ENCODE measurements at places on chromosomes 3 and 15.
A peak's percentile ranks its signal among the peaks of the same experiment; 100 is the strongest.

- no peak for DNase-seq
These were observed 39.2 kb upstream of the HERC1 start for GRCh38 chr15:63872759-63873510.

- DNase-seq: peak; percentile 24
These were observed 153.5 kb downstream of the SV2B start for GRCh38 chr15:91253605-91254004.

- DNase-seq: no peak
These were observed 260.8 kb downstream of the UACA start for GRCh38 chr15:70502529-70502928.

DNA sequence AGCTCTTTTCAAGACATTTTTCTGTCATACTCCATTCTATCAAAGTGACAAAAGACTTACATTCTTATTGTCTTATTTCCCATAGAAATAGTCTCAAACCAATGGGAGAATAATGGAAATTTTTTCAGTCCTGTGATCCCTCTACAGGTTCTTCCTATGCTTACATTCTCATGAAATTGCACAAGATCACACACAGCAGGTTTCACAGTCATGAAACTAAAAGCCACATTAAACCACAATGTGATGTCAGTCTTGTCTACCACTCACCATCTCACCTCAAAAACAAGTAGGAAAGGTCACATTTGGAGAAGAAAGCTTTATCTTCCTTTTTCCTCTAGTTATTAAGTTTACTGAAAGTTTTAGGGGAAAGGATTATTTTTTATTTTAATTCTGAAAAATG, 161.0 kb upstream of the RORA start:
- DNase-seq: no peak

DNA sequence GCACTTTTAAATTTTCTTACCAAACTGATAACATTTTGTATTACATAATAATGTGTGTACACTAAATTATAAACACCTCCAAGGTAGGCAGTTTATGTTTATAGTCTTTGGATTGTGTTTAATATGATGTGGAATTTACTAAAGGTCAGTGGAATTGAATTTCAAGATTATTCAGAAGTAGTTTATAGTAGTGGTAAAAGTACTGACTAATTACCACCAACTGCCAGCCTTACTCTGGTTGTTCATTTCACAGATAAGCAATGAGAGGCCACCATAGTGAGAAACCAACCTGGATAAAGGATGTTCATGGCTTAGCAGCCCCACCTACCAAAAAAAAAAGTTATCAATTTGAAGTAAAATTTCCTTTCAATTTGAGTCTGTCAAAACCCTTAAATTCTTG, 54.0 kb upstream of the EIF5A2 start:
- DNase-seq: no peak

DNA sequence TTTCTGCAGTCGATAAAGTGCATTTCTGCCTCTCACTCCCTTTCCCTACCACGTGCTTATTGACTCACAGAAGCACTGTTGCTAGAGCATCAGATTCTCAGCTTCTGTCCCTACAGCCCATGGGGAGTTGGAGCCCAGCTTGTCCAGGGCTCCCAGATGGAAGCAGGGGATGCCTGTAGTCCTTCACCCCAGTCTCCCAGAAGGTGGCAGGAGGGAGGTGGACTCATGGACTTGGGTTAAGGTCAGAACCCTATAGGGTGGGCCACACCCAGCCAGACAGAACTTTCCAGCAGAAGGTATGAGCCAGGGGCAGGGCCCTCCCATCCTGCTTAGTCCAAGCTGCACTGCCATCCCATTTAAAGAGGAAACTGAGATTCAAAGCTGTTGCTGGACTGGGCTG, 33.1 kb upstream of the SEMA3F start:
- DNase-seq: no peak

GRCh38 chr3:98048586-98048985, 13.5 kb upstream of the GABRR3 start:
- no peak for DNase-seq

GRCh38 chr15:78170848-78171773, 21.9 kb downstream of the IDH3A start:
- DNase-seq: no peak

- DNase-seq: no peak
These were observed 10.0 kb upstream of the MBNL1 start for GRCh38 chr3:152258448-152259393.

- DNase-seq: no peak
These were observed 2.5 kb downstream of the NBEAL2 start for GRCh38 chr3:46981932-46982471.

DNA sequence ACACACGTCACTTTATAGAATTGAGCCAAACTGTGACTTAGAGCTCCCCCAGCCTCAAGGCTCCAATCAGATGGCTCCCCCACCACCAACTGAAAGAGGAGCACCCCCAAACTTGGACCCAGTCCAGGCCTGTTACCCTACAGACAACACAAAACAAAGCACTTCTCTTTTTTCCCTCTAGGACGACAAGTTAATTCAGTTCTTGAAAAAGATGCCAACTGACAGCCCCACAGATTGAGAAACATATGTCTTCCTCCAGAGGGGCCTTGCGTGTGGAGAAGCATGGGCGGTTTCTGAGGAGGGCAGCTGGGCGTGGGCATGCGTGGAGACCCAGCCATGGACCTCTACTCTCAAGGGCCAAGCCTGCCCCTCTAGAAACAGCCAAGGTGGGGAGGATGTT, 229.5 kb downstream of the SHQ1 start:
- peak; percentile 26 for DNase-seq

- DNase-seq: peak; percentile 26
These were observed 91.0 kb upstream of the CBLB start for GRCh38 chr3:105959851-105960250.

DNA sequence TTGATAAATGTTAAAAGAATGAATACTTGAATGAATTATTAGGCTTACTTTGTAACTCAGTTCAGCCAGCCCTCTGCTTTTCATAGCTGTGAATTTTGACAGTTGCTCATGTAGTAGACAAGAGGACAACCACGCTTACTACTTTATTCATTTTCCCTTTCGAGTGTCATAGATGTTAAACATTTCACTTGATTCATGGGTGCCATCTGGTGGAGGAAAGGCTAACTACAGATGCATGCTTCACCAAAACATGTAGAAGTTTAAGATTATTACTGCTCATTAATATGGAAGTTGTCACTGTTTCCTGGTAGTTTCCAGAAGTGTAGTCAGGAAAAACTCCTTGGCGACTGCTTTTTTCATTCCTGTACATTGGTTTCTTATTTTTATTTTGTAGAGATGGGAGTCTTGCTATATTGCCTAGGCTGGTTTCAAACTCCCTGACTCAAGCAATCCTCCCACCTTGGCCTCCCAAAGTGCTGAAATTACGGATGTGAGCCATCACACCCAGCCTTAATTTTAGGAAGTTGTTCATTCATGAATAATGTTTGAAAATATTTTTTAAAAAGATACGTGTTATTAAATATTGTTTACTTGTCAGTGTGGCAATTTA, 163.2 kb downstream of the B3GALNT1 start:
- DNase-seq: peak; percentile 80

GRCh38 chr15:100880139-100880896, 687 bp downstream of the ALDH1A3 start:
- no peak for DNase-seq

DNA sequence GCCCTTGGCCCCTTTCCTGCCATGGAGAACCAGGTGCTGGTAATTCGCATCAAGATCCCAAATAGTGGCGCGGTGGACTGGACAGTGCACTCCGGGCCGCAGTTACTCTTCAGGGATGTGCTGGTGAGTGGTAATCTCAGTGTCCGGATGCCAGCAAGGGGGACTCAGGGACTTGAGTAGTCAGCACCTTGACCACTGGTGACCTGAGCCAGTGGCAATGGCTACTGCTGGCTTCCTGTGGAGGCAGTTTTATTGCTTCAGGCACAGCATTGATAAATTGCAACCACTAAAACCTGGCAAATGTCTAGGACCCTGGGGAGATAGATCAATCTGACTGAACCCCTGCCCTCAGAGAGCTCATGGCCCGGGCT, 830 bp downstream of the MAP2K5 start:
- DNase-seq: no peak

DNA sequence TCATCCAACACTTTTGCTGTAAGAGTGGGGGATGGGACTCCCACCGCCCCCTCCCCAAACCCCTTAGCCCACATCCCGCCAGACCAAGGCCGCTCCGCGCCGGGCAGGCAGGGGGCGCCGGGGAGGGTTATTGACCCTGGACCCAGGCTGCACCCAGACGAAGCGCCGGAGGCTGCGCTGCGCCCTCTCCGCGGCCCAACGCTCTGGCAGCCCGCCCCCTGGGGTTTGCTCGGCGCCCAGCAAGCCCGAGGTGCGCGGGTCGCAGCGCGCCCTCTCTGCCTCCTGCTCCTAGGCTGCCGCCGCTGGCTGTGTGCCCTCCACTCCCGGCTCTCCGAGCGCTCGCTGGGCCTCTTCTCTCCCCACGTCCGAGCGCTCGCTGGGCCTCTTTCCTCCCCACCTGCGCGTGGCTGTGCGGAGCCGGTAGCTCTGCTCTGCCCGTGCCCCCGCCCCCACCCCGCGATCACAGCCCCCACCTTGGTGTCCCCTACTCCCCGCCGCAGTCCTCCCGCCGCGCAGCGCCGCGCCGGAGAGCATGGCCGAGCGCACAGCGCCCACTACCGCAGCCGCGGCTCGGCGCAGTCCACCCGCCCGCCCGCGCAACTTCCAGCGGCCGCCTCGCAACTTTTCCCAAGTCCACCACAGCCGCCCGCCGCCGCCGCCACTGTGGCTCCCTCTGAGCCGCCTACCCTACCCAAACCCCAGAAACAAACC, 1.2 kb downstream of the MECOM start:
- DNase-seq: peak; percentile 52

DNA sequence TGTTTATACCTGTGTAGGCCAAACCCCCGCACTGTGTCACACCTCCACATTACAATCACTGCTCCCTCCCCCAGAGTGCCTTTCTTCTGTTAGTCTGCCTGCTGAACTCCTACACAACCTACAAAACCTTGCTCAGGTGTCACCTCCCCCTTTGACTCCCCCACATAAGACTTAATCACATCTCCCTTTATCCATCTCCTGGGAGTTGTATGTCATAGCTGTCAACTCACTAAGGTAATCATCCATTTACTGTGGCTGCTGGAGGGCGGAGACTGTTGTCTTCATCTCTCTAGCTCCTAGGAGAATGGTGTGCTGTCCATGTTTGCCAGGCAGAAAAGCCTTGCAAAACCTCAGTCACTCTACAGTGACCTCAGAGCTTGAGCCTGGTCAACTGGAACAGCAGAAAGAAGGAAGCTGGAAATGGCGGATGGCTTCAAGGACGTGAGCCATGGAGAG, 43.8 kb downstream of the ZNF710 start:
- DNase-seq: no peak

- DNase-seq: peak; percentile 66
These were observed 33.1 kb downstream of the GRK7 start for GRCh38 chr3:141796081-141796888.

DNA sequence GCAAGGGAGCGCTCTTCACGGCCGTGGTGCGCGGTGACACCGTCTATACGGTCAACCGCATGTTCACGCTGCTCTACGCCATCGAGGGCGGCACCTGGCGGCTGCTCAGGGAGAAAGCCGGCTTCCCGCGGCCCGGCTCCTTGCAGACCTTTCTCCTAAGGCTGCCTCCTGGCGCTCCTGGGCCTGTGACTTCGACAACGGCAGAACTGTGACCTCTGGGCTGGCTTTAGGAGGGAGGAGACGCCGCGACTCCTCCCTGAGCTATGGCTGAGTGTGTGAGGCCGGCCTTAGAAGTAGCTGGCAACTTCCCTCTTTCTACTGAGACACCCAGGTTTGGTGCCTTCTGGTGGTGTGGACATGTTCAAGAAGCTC, 1.4 kb downstream of the KBTBD13 start:
- peak; percentile 56 for DNase-seq

- no peak for DNase-seq
These were observed 59.2 kb downstream of the UACA start for GRCh38 chr15:70704166-70704565.

All from hematopoietic multipotent progenitor cell treated with erythropoietin and hydrocortisone succinate and interleukin-3 and kit ligand, for 8 days (in vitro differentiated cells).